ENCODE measurements at places on chromosomes 4 and X. TPM values are rescaled to one million over a fixed set of nuclear protein-coding genes. Genes with fewer than 3 reads are reported as not detected.

DNA sequence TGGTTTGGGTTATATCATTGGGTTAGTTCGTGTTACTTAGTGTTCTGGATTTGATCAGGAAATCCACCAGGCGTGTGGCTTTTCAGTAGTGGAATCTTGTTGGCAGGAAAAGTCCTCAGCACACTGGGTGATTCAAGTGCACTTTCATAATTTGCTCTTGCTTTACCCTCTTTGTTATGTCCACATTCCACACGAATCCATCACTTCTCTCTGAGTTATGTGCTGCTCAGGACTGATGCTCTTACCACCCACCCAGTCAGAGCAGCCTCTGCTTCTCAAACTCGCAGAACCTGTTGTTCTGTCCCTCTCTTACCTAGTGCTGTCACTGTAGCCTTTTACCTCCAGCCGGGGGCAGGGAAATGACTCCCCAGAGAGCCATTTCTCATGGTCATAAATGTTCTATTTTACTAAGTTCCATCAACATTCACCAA, 37.2 kb upstream of the SCRG1 start:
- no peak for DNase-seq

GRCh38 chr4:149050840-149051239, 608.6 kb upstream of the NR3C2 start:
- no peak for DNase-seq

- DNase-seq = no peak
Measured at GRCh38 chrX:150238632-150239382, 124.3 kb upstream of the MAMLD1 start.

- DNase-seq = peak; percentile 72
Measured at GRCh38 chr4:15149839-15150592, 147.7 kb downstream of the CPEB2 start.

GRCh38 chr4:67565284-67565683, 6.8 kb downstream of the STAP1 start:
- DNase-seq = no peak

GRCh38 chrX:109310031-109310430, 171.9 kb downstream of the GUCY2F start:
- no peak for DNase-seq

GRCh38 chrX:37075892-37076595, 67.9 kb downstream of the FAM47C start:
- no peak for DNase-seq

DNA sequence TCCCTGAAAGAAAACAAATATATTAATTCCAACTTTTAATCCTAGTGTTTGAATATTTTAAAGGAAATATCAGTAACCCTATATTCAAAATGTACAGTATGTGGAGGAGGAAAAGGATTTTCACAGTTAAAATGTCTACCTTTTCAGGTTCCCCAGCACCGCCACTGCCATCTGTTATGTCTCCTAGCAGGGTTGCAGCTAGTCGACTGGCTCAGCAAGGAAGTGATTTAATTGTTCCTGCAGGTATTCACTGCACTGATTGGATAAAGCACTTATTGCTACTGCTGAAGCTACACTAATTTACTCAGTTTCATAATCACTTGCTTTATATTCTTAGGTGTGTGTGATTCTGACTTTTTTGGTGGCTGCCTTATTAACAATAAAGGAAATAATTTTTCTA, 65.5 kb upstream of the FHDC1 start:
- no peak for DNase-seq

- DNase-seq = no peak
Measured at GRCh38 chrX:32896088-32896487, 315.3 kb downstream of the DMD start.

- DNase-seq = peak; percentile 81
Measured at GRCh38 chrX:19887911-19888879, 795 bp upstream of the SH3KBP1 start.

DNA sequence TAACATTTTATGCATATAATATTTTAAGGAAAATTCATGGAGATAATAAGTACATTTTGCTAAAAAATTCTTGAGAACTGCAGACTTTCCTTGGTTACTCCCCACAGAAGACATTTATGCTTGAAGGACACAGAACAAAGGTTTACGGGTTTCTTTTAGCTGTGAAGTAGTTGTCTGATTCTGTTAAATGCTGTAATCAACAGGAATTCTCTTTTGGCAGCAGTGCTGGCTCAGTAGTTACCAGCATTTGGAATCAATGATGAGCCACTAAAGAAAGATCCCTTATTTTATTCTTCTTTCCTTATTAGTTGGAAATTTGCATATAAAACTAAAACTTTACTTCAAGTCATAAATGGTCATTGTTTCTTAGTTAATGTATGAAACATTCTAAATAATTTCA, 199.3 kb upstream of the FAT4 start:
- no peak for DNase-seq

- peak; percentile 84 for DNase-seq
Measured at GRCh38 chrX:10447564-10448214, 172.7 kb downstream of the MID1 start.

DNA sequence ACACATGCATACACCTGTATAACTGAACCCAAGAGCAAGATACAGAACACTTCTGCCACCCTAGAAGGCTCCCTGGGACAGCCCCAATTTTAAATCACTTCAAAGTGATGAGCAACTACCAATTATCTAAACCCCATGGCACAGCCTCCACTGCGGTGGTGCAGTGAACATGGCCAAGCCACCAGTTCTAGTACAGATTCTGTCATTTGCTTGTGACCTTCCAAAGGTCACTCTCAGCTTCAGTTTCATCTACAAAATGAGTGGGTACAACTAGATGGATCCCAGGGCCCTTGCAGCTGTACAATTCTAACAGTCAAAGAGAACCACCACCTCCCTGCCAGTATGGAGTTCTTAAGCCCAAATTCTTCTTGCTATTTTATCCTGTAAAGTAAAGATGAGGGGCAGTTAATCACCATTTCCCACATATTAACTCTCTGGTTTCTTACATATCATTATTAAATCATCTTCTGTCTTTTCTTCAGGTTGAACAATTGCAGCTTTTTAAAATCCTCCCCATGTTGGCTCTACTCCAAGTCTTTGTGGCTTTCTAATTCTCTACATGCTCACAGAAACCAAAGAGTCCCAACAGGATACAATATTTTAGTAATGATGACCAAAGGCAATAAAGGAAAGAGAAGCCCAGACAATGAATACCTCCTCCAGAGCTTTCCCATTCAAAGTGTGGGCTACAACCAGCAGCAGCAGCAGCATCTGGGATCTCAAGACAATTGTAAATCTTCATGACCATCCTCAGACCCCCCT, 39.0 kb upstream of the GPM6B start:
- no peak for DNase-seq

- no peak for DNase-seq
Measured at GRCh38 chrX:1450361-1451161, 2.1 kb downstream of the ASMTL start.

- no peak for DNase-seq
Measured at GRCh38 chr4:145891958-145892357, 46.7 kb downstream of the ZNF827 start.

DNA sequence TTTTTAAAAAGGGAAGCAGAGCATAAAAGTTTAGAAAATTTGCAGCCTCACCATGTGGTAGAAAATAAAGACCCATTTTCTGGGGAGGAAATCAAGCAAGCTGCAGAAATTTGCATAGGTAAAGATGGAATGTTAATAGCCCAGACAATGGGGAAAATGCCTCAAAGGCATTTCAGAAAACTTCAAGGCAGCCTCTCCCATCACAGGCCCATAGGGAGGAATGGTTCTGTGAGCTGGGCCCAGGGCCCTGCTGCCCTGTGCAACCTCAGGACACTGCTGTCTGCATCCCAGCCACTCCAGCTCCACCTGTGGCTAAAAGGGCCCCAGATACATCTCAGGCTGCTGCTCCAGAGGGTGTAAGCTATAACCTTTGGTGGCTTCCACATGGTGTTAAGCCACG, 137.9 kb downstream of the INPP4B start:
- no peak for DNase-seq

GRCh38 chrX:12994321-12994720, 19.4 kb downstream of the TMSB4X start:
- DNase-seq = no peak

DNA sequence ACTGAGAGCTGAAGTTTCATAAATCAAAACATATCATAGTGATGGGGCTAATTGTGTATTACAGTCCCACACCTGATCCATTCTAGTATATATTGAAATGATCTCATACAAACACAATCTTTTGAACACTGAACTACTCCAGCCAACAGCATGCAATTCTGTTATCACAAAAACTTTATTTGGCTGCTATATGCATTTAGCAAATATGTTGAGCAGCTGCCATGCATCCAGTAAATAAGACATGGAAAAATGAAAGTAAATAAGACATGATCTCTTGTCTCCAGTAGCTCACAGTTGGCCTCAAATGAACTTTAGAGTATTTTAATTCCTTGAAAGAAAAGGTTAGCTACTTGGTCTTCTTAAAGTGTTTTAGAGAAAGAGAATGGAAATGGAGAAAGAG, 2.1 kb downstream of the AMBN start:
- DNase-seq = no peak

GRCh38 chrX:139267851-139268250, 262.7 kb upstream of the F9 start:
- no peak for DNase-seq

DNA sequence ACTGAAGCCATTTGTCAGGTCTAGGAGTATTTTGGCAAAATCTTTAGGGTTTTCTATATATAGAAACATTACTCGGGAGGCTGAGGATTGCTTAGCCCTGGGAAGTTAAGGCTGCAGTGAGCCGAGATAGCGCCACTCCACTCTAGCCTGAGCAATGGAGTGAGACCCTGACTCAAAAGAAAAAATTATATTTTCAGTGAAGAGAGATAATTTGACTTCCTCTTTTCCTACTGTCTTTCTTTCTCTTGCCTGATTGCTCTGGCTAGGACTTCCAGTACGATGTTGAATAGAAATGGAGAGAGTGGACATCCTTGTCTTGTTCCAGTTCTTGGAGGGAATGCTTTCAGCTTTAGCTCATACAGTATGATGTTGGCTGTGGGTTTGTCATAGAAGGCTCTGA, 44.4 kb downstream of the UCHL1 start:
- DNase-seq = no peak

ESX1 gene
- not detected for total RNA-seq

WDR17 gene
- total RNA-seq = 3.3 TPM

SRPX2 gene
- total RNA-seq = 0.22 TPM

RASGEF1B gene
- not detected for total RNA-seq

TBX22 gene
- not detected for total RNA-seq

FRMD7 gene
- not detected for total RNA-seq

GPC4 gene
- 2.4 TPM for total RNA-seq

NLRP2B gene
- not detected for total RNA-seq

FANCB gene
- 15.2 TPM for total RNA-seq

IL3RA gene
- not detected for total RNA-seq
